CD4-positive, alpha-beta T cell treated with Interleukin-2 at 100 ng/mL for 4 hours (primary cell): ENCODE measurements at places on chromosomes 4 and X.

DNA sequence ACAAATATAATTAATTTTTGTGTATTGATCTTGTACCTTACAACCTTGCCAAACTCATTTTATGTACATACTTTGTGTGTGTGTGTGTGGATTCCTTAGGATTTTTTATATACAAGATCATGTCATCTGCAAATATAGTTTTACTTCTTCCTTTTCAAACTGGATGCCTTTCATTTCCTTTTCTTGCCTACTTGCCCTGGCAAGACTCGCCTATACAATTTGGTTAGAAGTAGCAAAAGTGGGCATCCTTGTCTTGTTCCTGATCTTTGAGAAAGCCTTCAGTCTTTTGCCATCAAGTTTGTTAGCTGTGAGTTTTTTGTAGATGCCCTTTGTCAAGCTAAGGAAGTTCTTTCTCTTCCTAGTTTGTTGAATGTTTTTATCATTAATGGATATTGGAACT, 30.5 kb downstream of the RUFY3 start:
- no peak for DNase-seq

GRCh38 chr4:3805026-3805425, 38.8 kb downstream of the ADRA2C start:
- no peak for DNase-seq

DNA sequence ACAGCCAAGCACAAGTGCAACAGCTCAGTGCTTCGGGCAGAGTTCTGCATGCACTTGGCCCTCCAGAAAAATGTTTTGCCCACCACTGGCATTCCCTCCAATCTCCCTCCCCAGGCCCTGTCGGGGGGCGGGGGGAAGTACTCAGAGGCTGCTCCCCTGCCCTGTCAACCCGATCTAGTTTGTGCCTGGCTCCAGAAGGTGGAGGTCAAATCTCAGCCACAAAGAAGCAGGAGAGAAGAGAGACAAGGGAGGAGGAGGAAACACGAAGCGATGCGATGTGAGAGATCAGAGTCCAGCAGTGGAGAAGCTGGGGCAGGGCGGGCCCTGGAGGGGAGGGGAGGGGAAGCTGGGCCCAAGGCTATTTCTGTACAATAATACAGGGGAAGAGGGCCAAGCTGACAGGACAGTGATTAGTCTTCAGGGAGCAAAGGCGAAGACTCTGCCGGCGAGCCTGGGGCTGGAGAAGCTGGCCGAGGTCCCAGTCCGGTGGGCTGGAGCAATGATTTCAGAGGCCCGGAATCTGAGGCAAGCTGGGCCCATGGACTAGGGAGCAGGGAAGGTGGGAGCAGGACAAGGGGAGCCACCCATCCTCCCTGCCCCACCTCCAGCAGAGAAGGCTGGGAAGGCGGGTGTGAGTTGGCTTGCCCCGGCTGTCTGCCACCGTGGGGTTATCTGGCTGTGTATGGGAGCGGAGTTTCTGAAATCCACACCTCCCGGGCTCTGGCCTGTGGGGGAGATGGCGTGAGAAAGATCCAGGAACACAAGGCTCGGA, 167.1 kb downstream of the EFNB1 start:
- no peak for DNase-seq

DNA sequence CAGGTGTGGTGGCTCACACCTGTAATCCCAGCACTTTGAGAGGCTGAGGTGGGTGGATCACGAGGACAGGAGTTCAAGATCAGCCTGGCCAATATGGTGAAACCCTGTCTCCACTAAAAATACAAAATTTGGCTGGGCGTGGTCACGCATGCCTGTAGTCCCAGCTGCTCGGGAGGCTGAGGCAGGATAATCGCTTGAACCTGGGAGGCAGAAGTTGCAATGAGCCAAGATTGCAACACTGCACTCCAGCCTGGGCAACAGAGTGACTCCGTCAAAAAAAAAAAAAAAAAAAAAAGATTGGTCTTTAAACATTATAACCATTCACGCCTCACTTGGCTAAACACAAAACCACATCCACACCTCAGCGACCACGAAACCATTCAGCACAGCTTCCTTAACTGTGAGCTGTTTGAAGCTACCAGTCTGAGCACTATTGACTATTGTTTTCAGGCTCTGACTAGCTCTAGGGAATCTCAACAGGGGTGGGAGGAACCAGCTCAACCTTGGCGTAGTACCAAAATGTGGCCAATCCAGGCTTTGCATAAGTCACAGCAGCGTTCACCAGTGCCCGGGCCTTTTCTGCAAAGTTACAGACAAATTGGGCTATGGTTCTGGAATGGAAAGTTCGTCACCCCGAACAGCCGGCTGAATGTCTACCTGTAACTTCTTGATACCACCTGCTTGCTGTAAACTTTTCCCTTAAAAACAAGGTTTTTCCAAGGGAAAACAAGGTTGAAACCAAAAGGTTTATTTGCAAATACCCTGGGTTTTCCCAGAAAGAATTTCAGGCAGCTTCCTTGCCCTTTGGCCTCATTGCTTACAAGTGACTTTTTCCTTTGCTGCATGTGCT, 73.6 kb upstream of the DHX15 start:
- no peak for DNase-seq

GRCh38 chr4:87559090-87559837, 30.1 kb upstream of the SPARCL1 start:
- DNase-seq: peak; percentile 39

DNA sequence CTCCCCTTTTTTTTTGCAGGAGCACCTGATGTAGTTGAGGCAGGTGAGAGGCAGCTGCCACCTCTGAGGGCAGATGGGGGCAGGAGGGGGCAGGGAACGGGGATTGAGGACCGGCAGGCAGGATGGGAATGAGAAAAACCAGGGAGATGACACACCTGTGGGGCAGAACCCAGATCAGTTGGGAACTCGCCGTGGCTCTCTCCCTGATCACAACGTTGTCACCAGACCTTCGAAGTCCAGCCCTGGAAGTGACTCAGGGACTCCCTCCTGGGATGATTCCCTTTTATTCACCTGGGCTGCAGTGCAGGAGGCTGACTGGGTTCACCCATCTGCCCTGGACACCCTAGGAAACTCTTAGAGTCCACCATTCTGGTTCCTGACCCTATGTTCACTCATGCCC, 127.2 kb downstream of the MXRA5 start:
- DNase-seq: no peak
